BE2C (cell line): ENCODE measurements at places on chromosomes 5 and 9.
A peak's percentile ranks its signal among the peaks of the same experiment; 100 is the strongest.

DNA sequence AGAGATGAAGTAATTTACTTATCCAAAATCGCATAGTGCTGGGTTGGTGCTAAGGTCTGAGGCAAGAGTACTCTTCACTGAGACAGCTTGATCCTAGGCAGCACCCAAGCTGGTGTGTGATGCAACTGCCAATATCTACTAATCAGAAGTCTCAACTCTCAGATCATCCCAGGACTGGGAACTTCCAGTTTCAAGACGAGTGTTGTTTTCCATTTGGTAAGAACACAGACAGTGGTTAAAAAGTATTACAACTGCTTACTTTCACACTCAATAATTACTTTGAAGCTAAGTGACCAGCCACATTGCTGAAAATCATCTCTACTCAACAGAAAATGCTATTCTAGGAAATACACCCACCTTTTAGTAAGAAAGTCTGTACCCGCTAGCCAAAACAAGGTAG, 45.3 kb downstream of the FBXW11 start:
- DNase-seq, result no peak

GRCh38 chr5:6781716-6782115, 68.5 kb downstream of the TENT4A start:
- no peak for DNase-seq

- peak; percentile 26 for DNase-seq
These were observed 175.1 kb upstream of the PITX1 start for GRCh38 chr5:135208903-135209721.

DNA sequence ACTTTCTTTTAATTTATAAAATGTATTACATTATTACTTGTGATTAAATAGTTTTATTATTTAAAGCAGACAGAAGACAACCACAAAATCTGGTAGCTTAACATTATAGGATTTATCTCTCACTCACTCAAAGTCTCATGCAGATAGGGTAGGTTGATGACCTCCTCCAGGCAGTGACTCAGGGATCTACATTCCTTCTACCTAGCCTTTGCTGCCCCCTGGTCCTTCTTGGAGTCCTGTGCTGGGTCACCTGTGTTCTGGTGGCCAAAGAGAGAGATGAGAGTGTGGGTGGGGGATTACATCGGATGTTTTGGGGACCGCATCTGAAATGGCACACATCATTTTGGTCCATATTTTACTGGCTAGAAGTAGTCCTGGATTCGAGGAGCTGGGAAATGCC, 95.7 kb upstream of the CTSL start:
- DNase-seq, result no peak

GRCh38 chr5:100864931-100865330, 38.2 kb downstream of the ST8SIA4 start:
- no peak for DNase-seq

- DNase-seq, result no peak
These were observed 949 bp downstream of the SERINC5 start for GRCh38 chr5:80254767-80255430.

GRCh38 chr5:63554191-63554590, 408.1 kb downstream of the HTR1A start:
- DNase-seq, result peak; percentile 33

- no peak for DNase-seq
These were observed 250.7 kb downstream of the KCTD16 start for GRCh38 chr5:144421411-144421810.

- no peak for DNase-seq
These were observed 619.8 kb downstream of the HINT1 start for GRCh38 chr5:130545291-130545690.

DNA sequence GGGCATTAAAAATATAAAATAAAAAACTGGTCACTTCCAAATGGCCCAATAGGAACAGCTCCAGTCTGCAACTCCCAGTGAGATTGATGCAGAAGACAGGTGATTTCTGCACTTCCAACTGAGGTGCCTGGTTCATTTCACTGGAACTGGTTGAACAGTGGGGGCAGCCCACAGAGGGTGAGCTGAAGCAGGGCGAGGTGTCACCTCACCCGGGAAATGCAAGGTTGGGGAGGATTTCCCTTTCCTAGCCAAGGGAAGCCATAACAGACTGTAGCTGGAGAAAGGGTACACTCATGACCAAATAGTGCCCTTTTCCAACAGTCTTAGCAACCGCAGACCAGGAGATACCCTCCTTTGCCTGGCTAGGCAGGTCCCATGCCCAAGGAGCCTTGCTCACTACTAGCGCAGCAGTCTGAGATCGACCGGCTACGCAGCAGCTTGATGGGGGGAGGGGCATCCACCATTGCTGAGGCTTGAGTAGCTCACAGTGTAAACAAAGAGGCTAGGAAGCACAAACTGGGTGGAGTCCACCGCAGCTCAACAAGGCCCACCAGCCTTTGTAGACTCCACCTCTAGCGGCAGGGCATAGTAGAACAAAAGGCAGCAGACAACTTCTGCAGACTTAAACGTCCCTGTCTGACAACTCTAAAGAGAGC, 12.7 kb downstream of the RLN1 start:
- DNase-seq, result no peak

DNA sequence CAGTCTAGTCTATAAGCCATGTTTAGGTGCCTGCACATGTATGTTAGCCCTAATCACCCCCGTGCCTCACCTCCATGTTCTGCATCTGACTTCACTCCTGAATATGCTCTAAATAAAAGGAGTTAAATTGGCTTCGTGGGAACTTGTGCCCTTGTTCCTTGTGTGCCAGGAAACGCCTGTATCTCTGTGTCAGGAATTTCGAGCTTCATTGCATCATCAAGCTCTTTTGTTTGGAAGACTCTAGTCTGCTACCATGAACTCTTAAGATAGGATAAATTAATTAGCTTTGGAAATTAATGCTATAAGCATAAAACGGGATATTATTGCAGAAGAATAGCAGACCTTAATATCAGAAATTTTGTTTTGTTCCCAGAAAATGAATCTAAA, 99.2 kb downstream of the ADCY2 start:
- no peak for DNase-seq

GRCh38 chr9:8136477-8136876, 336.9 kb upstream of the DMAC1 start:
- DNase-seq, result no peak

GRCh38 chr5:73911761-73912393, 285.9 kb downstream of the ARHGEF28 start:
- DNase-seq, result no peak

DNA sequence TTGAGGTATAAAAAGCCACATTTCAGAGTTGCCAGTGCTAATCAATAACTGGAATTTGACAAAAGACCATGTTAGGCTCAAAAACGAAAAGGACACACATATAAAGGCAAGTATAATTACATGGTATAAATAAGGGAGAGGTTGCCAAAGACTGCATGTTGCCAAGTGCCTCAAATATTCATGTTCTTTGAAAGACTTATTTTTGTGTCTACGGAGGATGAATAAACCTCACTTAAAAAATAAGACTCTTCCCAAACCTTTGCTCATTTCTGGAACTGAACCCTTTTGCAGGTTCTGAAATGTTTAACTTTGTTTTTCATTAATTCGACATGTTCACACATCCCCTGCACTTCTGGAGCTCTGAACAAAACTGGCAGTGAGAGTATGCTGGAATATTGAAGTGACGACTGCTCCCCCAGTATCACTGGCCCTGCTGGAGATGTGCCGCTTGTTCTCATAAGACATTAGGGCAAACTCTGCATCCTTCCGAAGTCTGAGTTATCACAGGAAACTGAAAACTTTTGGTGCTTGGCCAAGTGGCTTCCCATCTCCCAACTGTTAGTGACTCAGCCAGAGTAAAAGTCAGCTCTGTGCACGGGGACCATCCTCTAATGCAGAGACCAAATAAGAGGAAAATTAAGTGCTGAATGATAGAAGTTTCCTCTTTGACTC, 336.8 kb downstream of the GLIS3 start:
- DNase-seq, result no peak

DNA sequence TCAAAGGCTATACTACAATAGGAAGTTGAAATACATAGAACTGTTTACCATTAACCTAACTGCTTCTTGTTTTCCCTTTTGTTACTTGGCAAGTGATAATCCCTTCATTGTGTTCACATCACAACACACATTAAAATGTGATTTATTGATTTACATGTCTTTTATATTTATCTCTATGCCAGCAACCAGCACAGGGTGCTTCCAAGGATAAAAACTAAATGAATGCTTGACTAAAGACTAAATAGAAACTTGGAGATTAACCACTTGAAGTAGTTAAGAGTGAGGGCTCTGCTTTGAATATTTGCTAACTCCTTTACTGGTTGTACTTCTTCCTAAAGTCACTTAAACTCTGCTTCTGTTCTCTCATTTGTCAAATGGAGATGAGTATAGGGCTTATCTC, 1730.6 kb downstream of the EFNA5 start:
- no peak for DNase-seq
